ENCODE measurements at places on chromosomes 12 and 14. TPM values are rescaled to one million over a fixed set of nuclear protein-coding genes. Genes with fewer than 3 reads are reported as not detected.

- DNase-seq: no peak
Observed at GRCh38 chr14:77579780-77580179, 36.7 kb downstream of the SPTLC2 start.

DNA sequence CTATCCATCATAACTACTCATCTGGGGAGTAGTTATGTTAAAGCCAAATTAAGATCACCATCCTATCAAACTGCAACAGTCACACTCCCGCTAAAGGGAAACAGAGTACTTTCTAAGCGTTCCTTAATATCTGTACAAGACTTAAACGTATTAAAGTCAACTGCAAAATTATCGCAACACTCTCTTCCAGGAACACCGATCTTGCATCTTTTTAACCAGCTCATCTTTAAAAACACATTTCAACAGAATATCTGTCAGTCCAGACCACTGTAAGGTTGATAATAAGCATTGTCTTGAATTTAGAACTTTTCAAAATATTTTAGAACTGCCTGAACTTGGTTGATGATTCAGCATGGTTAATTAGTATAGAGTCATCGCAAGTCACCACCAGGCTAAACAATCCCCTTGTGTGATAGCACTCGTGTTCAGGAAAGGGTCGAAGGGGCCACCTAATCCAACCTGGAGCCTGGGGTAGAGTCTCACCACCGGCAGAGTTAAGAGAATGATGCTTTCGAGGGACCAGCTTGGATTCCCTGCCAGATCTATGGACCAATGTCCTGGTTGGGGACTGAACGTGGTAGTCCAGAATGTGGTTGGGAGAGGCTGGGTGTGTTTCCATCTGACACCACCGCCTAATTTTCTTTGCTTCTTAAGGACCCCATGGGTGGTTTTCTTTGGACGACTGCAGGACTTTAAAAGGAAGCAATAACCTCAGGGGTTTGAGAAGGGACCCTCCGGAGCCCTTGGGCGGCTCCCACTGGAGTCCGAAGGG is 890 bp downstream of the SPTLC2 start:
- DNase-seq: peak; percentile 52

DNA sequence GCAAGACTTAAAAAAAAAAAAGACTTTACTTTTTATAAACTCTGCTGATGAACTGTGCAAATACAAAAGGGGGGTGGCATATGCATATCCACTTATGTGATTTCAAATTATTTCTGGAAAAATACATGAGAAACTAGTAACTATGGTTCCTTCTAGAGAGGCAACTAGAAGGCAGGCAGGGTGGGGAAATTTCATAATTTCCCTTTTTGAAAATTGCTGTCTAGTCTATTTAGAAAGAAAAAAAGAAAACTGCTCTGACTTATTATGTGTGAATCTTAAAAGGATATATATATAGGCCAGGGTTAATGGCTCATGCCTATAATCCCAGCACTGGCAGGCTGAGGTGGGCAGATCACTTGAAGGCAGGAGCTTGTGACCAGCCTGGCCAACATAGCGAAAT is 42.3 kb downstream of the ANAPC7 start:
- no peak for DNase-seq

Gene IFNG-AS1
- not detected for polyA plus RNA-seq

Gene BBOF1
- 0.89 TPM for polyA plus RNA-seq

Gene LRRC9
- not detected for polyA plus RNA-seq

Gene E2F7
- 0.67 TPM for polyA plus RNA-seq

Gene GALNT6
- polyA plus RNA-seq: 20.3 TPM
